ENCODE measurements at places on chromosomes 5 and 9. TPM values are rescaled to one million over a fixed set of nuclear protein-coding genes. Genes with fewer than 3 reads are reported as not detected.

Gene REEP5
- polyA plus RNA-seq, result 93.5 TPM

Gene CCL28
- polyA plus RNA-seq, result 0.30 TPM

Gene PCDHGA10
- 1.1 TPM for polyA plus RNA-seq

Gene SLC2A8
- polyA plus RNA-seq, result 22.1 TPM

DNA sequence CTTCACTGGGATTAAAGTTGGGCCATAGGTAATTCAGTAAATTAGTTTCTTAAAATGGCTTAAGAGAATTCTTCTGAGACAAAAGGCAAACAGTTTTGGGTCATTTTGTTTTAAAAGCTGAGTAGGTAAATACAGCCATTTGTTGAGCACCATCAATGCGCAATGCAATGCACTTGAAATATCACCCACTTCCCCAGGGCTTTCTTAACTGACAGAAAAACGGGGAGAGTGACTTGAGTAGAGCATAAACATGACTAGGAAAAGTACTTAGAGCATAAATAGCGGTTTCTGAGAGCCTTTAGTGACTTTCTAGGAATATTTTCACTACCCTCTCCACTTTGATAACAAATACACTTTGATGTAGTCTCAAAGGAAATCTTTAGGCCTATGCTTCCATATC, 27.2 kb downstream of the MLANA start:
- no peak for DNase-seq

DNA sequence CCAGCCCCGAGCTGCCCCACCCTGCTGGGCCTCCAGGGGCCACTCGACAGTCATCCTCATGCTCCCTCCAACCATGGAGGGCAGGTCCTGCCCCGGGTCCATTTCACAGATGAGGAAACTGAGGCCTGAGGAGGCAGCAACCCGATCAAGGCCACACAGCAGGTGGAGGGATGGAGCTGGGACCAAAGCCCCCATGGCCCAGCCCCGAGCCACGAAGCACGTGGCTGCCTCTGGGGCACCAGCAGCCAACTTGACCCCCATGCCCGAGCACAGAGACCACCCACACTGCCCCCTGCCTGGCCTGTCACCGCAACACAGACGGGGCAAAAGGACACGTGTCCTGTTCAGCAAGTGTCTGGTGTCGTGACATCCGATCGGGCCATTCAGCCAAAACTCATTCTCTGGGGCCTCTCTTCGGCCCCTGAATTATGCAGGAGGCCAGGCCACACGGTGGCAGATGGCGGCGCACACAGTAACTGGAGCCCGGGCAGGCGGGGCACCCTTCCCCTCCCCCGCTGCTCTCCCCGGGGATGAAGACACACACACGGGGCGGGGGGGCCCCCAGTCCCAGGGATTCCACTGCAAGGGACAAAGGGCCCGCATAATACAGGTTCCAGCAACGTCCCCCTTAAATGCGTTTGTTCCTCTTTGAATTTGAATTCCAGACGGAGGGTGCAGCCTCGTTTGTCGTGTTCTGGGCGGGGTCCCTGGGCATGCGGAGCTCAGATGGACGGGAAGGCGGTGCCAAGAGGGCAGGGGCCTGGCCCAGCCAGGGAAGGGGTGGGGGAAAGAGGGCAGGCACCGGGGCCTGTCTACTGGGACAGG, 29.4 kb upstream of the TMEM250 start:
- DNase-seq, result no peak

All from heart left ventricle (tissue), 16 donors.